ENCODE measurements at places on chromosomes 7 and 10.

GRCh38 chr7:46478046-46478445 lies 557.0 kb upstream of the IGFBP3 start:
- DNase-seq = no peak

GRCh38 chr10:27982875-27983543 lies 15.9 kb downstream of the ODAD2 start:
- DNase-seq = no peak

DNA sequence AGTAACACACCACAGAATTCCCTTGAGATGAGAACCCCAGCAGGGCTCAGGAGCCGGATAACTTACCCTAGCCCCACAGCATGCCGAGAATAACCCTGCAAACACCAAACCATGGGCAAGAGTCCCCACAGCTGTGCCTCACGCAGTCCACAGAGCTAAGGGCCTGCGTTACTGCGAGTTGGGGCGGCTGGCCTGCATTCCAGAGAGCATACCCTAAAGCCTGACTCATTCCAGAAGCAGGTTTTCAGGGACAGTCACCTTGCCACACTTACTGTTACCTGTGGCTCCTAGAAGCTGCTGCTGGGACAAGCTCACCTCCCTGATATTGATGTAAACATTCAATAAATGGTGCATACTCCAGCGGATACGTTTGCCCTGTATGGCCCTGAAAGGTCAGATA lies 18.6 kb downstream of the FGFR2 start:
- DNase-seq = no peak

GRCh38 chr10:6980353-6980752 lies 400.3 kb upstream of the PRKCQ start:
- no peak for DNase-seq

DNA sequence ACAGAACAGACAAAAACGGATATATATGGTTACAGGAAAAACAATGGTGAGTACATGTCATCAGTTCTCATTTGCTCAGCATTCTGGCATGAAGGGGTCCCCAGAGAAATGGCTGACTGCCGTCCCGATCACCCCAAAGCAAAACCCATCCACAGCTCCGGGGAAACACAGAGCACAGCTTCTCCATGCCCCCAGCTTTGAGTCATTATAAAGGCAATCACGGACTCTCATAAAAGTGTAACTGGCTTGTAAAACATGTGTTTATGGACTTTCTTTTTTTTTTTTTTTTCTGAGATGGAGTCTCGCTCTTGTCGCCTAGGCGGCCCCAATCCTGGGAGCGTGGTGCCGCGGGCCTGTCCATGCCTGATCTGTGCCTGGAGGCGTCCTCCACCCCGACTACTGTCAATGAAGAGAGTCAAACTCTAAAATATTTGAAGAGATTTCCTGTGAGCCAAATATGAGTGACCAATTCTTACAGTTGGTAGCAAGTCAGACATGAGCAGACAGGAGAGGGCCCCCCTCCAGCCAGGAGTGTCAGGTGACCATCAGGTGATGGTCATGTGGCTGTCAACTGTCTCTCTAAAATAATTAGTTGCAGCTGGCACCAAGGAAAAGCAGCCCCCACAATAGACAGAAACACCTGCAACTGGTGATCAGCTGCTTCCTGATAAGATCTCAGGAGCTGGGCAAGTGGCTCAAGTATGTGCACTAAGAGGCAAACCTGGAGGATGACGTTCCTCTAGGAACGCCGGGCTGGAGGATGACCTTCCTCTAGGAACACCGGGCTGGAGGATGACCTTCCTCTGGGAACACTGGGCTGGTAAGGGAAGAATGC lies 21.7 kb upstream of the NOM1 start:
- DNase-seq = no peak

DNA sequence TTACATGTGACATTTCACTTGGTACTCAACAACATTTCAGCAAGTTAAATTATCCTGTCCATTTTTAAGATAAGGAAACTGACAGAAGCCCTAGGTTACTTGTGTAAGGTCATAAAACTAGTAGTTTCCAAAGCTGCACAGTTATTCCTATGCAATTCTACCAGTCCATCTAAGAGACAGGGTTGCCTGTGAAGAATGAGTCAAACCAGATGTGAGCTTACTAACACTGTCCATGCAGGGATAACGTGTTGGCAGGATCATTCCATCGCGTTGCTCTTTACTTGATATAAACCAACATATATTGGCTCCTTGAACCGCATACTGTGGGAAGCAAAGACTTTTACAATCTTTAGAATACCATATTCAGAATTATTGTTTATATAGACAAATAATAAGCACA lies 280.9 kb upstream of the HGF start:
- DNase-seq = no peak

DNA sequence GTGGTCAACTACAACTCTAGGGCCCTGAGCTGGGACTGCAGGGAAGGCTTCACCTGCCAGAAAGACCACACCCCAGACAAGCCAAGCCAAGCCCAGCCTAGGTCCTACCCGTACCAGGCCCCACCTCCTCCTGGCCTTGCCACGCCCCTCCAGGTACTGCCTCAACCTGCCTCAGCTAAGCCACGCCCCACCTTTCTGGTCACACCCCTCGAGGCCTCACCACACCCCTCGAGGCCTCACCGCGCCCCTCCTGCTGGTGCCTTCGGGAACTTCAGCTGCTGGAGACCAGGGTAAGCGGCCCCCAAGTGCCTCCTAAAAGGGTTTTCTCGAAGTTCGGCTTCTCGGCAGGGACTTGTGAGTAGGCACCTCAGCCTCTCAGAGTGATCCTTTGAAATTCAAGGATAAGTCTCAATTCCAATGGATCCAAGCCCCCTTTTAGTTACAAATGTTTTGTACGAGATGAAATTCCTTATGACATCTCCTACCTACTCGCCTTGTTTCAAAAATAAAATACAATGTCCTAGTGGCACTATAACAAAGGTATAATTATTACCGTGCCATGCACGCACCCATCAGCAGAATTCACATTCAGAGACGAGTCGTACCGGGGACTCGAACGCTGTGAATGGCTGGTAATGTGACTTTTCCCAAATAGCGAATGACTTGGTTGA lies 171.2 kb downstream of the ARHGAP21 start:
- peak; percentile 42 for DNase-seq

DNA sequence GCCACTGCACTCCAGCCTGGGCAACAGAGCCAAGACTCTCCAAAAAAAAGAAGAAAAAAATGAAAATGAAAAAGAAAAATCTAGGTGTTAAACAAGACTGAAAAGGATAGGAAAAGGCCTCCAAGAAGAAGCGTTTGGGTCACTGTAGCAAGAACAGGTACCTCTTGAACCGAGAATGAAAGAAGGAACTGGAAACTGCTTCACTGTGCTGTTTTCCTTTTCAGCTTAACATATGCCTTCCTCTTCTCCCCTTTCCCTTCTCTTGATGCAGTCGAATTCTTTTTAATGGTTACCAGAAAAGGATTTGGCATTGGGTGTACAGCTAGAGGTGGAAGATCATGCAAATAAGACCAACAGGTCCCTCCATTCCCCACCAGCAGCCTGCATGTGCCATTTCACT lies 28.1 kb downstream of the LRRC4 start:
- DNase-seq = no peak

DNA sequence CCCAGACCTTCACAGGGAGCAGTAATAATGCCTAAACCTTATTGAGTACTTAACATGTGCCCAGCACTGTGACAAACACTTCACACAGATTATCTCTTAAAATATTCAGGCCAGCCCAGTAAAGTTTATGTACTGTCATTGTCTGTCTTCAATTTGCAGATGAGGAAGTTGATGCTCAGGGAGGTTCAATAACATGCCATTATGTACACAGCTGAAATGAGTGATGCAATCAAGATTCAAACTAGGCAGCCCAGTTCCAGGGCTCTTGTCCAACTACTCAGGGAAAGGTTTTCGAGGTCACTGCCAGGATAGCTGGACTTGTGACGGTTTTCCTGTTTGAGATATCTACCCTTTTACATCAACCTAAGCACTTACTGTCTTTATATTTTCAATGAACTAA lies 56.1 kb downstream of the AUTS2 start:
- no peak for DNase-seq

DNA sequence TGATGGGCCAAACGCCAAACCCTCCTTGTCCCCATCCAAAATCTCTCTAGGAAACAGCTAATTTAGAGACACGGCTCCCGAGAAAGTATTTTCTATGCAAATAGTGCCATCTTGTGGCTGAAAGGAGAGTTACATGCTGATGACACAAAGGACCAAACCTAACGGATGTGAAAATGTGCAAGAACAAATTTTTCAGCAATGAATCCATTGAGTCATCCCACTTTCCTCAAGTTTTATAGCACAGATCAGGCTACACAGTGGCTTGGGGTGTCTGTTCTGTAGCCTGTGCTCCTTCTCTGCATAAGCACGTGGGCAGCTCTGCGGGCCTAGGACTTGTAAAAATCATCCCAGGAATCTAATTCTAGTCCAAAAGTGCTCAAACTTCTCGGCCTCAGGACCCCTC lies 154.8 kb upstream of the PRR15 start:
- peak; percentile 47 for DNase-seq

- peak; percentile 31 for DNase-seq
Measured at GRCh38 chr10:91551856-91552255, 81.0 kb downstream of the PPP1R3C start.

- no peak for DNase-seq
Measured at GRCh38 chr10:61633665-61634064, 29.1 kb upstream of the CABCOCO1 start.

DNA sequence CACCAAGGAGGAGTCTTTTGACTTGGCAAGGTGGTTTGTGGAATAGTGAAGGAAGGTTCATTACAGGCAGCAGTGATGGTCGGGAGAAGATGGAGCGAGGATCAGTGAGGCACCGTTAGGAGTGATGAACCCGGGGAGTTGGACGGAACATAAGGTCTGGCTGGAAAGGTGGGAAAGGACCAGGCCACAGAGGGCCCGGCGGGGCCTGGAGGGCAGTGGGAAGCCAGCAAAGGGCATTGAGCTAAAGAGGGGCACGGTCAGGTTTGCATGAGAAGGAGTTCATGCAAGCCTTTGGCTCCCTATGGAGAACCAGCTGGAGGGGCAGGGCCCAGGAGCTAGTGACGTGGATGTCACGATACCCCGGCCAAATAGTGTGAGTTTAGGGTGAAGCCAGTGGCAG lies 46.2 kb upstream of the RABGEF1 start:
- DNase-seq = no peak

- no peak for DNase-seq
Measured at GRCh38 chr10:104301907-104302690, 33.1 kb downstream of the GSTO2 start.

Data from 8988T (cell line).